ENCODE measurements at places on chromosomes 1 and 21.

GRCh38 chr1:118928739-118929554, 59.2 kb downstream of the TBX15 start:
- DNase-seq: no peak

DNA sequence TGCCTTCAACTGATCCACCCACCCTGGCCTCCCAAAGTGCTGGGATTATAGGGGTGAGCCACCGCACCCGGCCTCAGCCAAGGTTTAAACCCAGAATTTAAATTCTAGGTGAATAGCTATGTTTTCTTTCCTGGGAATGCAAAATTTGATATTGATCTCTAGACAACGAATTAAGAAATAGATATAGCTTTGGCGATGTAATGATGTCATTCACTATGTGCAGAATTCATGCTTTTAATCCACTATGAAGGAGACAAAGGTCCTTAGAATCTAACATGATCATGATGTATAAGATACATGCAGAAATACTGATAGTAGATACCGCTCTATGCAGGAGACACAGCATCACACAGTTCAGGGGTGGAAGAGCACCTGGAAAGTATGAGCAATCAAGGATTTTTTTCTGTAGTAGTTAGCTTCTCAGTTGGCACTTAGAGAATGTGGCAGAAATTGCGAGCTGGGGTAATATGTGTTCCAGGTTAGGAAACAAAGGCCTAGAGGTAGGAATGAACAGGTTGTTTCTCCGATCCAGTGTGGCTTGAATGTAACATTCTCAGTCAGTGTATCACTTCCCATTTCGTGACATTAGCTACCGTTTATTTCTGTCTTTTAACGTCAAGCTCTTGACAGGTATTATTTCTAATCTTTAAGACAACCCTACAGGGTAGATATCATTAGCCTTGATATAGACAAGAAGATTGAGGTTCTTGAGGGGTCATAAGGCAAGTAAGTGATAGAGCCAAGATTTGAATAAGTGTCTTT, 3.0 kb upstream of the CEP350 start:
- no peak for DNase-seq

DNA sequence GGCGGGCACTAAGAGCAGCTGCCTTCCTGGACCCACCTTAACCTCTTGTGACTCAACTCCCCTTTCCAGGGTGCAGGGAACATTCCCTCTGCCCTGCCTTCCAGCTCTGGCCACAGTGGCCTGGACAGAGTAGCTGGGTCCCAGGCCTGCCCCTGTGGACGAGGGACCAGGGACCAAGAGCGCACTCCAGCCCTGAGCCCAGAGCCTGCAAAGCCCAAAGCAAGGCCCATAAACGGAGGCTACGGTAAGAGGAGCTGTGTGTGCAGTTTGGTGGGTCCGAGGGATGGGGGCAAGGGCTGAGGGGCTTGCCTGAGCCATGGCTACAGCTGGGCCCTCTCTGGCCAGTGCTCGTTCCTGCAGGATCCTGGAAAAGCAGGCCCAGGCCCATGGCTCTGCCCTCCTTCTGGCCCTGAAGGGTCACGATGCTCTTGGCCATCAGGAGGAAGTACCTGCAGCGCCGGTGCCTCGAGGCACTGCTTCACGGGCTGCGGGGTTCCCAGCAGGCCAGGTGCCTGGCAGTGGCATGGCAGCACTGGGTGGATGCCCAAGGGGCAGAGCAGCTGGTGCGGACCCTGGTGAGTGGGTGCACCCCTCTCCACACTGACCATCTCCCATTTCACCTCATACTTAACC, 17.8 kb downstream of the MTHFR start:
- peak; percentile 52 for DNase-seq

GRCh38 chr1:160945079-160945478, 9.5 kb downstream of the ITLN2 start:
- no peak for DNase-seq

DNA sequence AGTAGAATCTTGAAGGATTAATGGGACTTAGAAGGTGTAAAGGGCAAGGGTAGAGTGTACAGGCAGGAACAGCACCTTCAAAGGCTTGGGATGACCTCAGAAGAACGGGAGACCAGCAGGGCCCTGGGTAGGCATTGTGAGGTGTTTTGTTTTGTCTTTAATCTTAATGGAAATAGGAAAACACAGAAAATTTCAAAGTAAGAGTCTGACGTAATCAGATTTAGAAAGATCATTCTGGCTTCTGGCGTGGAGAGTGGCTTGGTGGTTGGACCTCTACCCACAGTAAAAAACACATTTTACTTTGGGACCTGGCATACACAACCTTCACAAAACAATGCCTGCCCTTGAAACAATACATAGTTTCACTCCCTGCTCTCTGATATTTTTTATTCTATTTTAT, 4.1 kb downstream of the MOV10 start:
- no peak for DNase-seq

- no peak for DNase-seq
These were observed 14.2 kb downstream of the TNFRSF14 start for GRCh38 chr1:2570332-2570731.

GRCh38 chr1:41482001-41482765, 2.3 kb downstream of the EDN2 start:
- DNase-seq: no peak

- no peak for DNase-seq
These were observed 338.6 kb downstream of the SETD4 start for GRCh38 chr21:35721701-35722100.

DNA sequence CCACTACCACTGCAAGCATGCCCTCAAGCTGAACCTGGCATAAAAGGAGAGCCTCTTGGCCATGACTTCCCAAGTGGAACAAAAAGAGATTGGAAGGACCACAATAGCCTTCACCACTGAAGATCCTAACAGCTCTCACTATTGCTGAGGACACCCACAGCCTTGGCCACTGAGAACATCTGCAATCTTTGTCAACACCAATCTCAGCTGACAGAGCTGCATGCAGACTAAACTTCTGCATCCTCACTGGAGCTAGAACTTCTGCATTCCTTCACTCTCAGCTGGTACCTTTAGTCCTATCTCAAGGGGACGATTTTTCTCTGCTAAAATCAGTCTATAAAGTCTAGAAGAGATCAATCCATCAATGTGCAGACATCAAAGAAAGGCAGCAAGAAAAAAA, 8.3 kb upstream of the FCRL2 start:
- DNase-seq: no peak

- DNase-seq: peak; percentile 58
These were observed 3.7 kb downstream of the BACH1 start for GRCh38 chr21:29302359-29302875.

- no peak for DNase-seq
These were observed 86.0 kb downstream of the SLC25A24 start for GRCh38 chr1:108114033-108114599.

GRCh38 chr1:25461849-25462248, 31.2 kb downstream of the MACO1 start:
- no peak for DNase-seq

DNA sequence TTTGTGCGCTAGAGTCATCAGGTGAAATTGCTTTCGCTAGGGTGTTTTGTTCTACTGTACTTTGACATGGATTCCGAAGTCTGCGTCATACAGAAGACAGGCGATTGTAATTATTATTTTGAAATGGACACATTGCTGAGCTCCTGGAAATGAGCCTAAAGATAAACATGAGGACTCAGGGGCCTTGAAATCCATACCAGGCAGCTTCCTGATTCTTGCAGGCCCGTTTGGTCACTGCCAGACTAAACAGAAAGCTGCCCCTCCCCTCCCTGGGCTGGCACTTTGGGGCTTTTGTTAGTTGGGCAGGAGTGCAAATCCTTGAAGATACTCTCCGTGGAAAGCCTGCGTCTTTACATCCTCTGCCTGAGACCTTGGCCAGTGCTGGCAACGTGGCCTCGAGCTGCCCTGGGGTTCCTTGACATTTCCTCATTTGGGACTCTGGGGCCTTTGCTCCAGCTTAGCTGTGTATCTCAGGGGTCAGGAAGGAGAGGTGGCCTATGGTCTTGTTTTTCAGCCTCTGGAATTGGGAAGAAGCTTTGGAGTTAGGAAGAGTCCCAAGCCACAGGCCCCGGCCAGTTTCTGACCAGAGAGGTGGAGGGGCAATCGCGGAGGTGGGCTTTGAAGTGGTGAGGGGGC, 26.9 kb upstream of the KCNE2 start:
- no peak for DNase-seq

- DNase-seq: no peak
These were observed 141.1 kb upstream of the SAMSN1 start for GRCh38 chr21:14687268-14687625.

DNA sequence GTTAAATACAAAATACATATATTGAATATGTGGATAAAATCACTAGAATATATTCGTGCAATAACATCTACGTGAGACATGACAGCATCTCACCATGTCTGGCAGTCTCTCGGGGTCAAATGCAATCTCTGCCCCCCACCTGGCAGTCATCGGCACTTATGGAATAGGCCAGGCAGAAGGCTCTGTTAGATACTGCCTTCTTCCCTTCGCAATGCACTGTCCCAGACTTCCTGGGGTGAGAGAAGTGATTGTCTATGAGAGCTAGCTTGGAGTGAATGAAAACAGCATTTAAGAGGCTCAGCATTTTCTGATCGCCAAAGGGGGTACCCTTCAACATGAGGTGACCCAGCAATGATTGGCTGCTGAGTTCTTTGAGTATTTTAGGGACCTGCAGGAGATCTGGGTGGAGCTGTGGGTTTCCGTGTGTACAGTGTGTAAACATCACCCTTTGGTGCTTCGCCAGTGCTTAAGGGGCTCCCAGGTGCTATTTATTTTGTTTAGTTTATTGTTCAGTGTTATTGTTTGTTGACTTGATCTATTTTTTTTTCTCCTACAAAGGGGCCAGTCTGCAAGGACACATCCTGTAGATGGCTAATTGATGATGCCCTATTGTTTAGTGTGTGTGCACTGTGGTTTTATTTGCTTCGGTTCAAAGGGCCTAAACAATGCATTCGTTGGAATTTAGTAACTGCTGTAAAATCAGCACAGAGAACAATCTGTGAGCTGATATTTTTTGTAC, 10.2 kb downstream of the ERG start:
- DNase-seq: no peak
